T-cell (primary cell): ENCODE measurements at places on chromosomes 1 and 21.
A peak's percentile ranks its signal among the peaks of the same experiment; 100 is the strongest.

DNA sequence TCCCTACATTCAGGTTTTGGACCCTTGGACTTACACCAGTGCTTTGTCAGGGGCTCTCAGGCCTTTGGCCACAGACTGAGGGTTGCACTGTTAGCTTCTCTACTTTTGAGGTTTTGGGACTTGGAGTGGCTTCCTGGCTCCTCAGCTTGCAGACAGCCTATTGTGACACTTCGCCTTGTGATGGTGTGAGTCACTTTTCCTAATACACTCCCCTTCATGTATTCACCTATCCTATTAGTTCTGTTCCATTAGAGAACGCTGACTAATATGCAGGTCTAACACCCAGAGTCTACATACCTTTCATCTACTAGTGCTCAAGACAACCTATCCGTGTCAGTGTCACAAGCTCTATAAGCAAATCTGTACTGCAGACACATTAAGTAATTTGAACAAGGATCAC lies 605.3 kb downstream of the KCNT2 start:
- DNase-seq: no peak
- no peaks in the 10 kb centered on the region for H3K36me3 ChIP-seq
- H3K27ac ChIP-seq: no peak overlapping the region
- H3K4me1 ChIP-seq: no peaks in the 10 kb centered on the region
- no peak overlapping the region for H3K4me3 ChIP-seq
- H3K27me3 ChIP-seq: no peaks in the 10 kb centered on the region

GRCh38 chr1:57048856-57049255 lies 83.0 kb upstream of the C8B start:
- no peak overlapping the region for H3K27ac ChIP-seq
- no peak for DNase-seq
- H3K4me1 ChIP-seq: no peaks in the 10 kb centered on the region

DNA sequence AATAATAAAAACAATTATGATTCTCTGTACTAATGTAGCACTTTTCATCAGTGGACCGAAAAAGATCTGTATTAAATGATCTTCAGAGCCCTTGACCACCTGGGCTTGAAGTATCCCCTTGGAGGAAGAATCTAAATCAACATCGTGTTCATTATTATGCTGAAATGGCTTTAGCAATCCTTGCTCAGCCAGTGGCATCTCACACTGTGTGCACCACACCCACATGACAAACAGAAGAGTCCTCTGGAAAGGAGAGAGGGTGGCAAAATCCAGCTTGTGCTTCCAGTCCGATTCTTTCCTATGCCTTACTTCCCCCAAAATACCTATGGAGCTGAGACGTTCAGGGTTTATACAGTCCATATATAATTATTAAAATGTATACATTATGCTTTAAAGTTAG lies 318.5 kb upstream of the RUNX1 start:
- DNase-seq: no peak
- no peak overlapping the region for H3K27ac ChIP-seq
- H3K4me3 ChIP-seq: no peak overlapping the region
- no peaks in the 10 kb centered on the region for H3K36me3 ChIP-seq
- H3K27me3 ChIP-seq: no peaks in the 10 kb centered on the region
- H3K4me1 ChIP-seq: peaks cover 2% of the 10 kb centered on the region

- H3K36me3 ChIP-seq: no peaks in the 10 kb centered on the region
- H3K27ac ChIP-seq: no peak overlapping the region
- DNase-seq: no peak
These were observed 148.7 kb downstream of the ZNF326 start for GRCh38 chr1:90143591-90143990.

DNA sequence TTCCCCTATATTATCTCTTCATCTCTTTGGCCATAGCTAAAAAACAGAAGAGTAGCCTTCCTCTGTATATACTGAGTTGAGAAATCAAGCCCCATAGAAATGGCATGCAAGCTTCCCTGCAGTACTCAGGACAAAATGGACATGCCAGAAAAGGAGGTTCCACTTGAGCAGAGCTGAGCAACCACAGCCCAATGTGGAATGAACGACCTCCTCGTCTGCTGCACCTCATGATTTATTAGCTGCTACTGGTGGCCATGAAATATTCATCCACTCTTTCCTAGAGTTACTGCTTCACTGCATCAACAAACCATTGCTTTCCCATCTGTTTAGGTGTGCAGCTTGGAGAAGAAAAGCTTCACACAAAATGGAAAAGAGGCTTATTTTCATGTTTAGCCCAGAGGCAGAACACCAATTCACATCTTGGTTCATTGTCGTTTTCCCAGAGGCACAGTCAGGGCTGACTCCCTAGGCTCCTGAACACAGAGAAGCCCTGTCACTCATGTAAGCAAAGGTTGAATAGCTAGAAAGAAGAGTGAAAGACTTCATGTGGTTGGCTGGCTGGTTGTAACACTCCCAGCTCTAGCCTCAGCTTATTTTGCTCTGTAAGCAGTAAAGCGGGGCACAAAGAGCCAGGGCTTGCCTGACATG lies 148.0 kb downstream of the TSEN15 start:
- H3K4me1 ChIP-seq: no peaks in the 10 kb centered on the region
- DNase-seq: no peak
- no peak overlapping the region for H3K27ac ChIP-seq

DNA sequence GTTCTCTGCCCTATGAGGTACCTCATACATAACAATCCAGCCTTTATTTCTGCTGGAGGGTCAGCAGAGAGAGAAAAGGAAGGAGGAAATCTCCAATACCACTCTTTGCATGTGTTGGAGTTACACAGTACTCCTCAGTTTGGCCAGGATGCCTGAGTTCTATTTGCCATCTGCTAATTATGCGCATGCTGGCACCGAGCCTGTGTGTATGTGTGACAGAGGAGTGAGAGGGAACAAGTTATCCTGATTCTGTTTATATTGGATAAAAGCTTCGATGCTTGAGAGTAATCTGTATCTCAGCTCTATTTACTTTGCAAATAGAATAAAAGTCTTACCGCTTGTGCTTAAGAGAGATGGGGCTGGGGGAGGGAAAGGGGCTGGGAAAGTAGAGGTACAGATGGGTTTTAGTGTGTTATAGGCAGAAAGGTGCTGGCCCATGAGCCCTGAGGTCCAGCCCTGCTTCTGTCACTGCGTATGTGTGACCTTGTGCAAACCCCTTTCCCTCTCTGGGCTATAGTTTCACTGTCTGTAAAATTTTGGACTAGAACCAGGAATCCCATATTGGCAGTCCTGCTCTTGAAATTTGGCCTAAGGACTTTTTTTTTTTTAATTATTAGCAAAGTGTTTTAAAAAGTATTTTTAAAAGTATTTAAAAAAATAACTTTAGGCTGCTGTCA lies 54.5 kb upstream of the PLXNA2 start:
- H3K27ac ChIP-seq: no peak overlapping the region
- peaks cover 6% of the 10 kb centered on the region for H3K27me3 ChIP-seq
- H3K36me3 ChIP-seq: no peaks in the 10 kb centered on the region
- H3K4me3 ChIP-seq: no peak overlapping the region

GRCh38 chr1:227890451-227891222 lies 57.1 kb downstream of the WNT9A start:
- no peaks in the 10 kb centered on the region for H3K36me3 ChIP-seq
- H3K4me1 ChIP-seq: peaks cover 32% of the 10 kb centered on the region
- no peak overlapping the region for H3K4me3 ChIP-seq
- DNase-seq: no peak

GRCh38 chr21:41428311-41428710 lies 2.3 kb downstream of the MX1 start:
- H3K4me1 ChIP-seq: peaks cover 23% of the 10 kb centered on the region
- no peak overlapping the region for H3K27ac ChIP-seq
- H3K36me3 ChIP-seq: peaks cover 24% of the 10 kb centered on the region
- H3K4me3 ChIP-seq: no peak overlapping the region
- DNase-seq: no peak

GRCh38 chr1:99004861-99005442 lies at the start of gene PLPPR5:
Gene PLPPR5 (minus strand): TSS chr1:99004861. CDS start chr1:99004671, 190 bp downstream.
- peaks cover 14% of the 10 kb centered on the region for H3K4me1 ChIP-seq
- no peak for DNase-seq
- H3K27ac ChIP-seq: no peak within 1 kb of the TSS
- peak within 1 kb of the TSS; percentile 77 for H3K4me3 ChIP-seq

- peak overlapping the region; percentile 96 for H3K27ac ChIP-seq
- H3K4me3 ChIP-seq: peak overlapping the region; percentile 62
- peak; percentile 31 for DNase-seq
- no peaks in the 10 kb centered on the region for H3K36me3 ChIP-seq
- no peaks in the 10 kb centered on the region for H3K27me3 ChIP-seq
These were observed 12.2 kb downstream of the SMAP2 start for GRCh38 chr1:40385437-40386358.

DNA sequence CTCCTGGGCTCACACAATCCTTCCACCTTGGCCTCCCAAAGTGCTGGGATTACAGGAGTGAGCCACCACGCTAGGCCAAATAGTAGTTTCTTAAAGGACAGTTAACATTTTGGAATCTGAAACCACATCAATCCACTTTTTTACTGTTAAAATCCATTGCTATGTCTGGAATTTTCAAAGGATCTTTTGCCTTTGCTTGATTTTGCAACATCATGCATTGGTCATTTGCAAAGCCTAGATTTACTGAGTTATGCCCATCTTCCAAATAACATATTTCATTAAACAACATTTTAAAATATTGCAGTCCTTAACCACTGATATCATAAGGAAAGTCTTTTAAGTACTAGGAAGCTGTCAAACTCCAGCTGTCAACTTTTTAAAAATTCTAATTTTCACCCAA lies 3.3 kb downstream of the POGZ start:
- H3K36me3 ChIP-seq: no peaks in the 10 kb centered on the region
- peaks cover 5% of the 10 kb centered on the region for H3K4me1 ChIP-seq
- no peak for DNase-seq
- H3K4me3 ChIP-seq: no peak overlapping the region
- H3K27ac ChIP-seq: no peak overlapping the region

GRCh38 chr1:151935154-151935553 lies 25.8 kb upstream of the THEM4 start:
- H3K4me3 ChIP-seq: no peak overlapping the region
- no peaks in the 10 kb centered on the region for H3K36me3 ChIP-seq
- no peaks in the 10 kb centered on the region for H3K27me3 ChIP-seq
- no peak for DNase-seq

GRCh38 chr1:27445177-27445936 lies 44.6 kb downstream of the WASF2 start:
- peaks cover 13% of the 10 kb centered on the region for H3K4me1 ChIP-seq
- no peaks in the 10 kb centered on the region for H3K27me3 ChIP-seq
- H3K27ac ChIP-seq: no peak overlapping the region
- H3K4me3 ChIP-seq: no peak overlapping the region
- no peaks in the 10 kb centered on the region for H3K36me3 ChIP-seq
